ENCODE measurements at places on chromosomes 7 and 10.

- no peak for DNase-seq
These were observed 29.5 kb downstream of the PLXDC2 start for GRCh38 chr10:19845503-19846368.

DNA sequence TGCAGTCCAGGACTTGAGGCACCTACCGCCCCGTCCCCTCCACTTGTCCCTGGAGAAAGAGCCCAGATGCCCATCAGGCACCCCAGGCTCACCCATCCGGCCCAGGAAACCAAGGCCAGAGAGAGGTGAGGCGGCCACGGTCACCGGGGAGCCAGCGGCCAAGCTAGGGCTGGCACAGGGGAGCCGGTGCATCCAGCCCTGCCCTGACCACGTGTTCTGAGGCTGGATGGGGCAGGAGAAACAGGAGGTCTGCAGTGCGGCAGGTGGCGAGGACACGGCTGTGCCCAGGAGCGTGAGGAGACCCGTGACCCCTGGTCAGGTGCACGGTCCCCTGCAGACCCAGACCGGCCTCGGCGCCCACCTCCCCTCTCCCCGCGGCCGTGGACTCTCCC lies 27.6 kb downstream of the UNCX start:
- DNase-seq = no peak

DNA sequence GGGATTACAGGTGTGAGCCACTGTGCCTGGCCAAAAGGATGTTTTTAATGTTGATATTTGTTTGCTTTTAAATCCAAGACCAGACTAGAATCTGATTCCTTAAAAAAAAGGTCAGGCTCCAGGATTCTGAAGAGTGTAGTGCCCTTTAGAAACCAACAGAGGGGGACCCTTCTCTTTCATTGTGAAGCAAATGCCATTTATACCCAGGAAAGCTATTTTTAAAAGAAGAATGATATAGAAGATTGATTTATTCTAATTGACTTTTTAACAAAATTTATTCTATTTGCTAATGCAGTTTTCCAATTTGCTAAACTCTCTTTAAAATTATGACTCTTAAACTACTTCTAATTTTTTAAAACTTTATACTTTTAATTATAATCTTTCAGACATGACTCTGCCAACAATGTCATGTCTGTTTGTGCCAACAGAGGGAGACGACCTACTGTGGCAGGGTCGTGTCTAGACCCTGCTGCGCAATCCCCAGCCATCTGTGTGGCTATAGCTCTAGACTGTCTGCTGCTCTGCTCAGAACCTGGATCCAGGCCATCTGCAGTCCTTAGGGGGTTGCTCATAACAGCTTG lies 201.0 kb upstream of the IMMP2L start:
- peak; percentile 38 for DNase-seq

- no peak for DNase-seq
These were observed 215.5 kb downstream of the THSD7A start for GRCh38 chr7:11616466-11616865.

- DNase-seq = no peak
These were observed 170.2 kb upstream of the GLI3 start for GRCh38 chr7:42407021-42407710.

All from neuronal stem cell (in vitro differentiated cells).